ENCODE measurements at places on chromosomes 16 and 17.
A peak's percentile ranks its signal among the peaks of the same experiment; 100 is the strongest.

DNA sequence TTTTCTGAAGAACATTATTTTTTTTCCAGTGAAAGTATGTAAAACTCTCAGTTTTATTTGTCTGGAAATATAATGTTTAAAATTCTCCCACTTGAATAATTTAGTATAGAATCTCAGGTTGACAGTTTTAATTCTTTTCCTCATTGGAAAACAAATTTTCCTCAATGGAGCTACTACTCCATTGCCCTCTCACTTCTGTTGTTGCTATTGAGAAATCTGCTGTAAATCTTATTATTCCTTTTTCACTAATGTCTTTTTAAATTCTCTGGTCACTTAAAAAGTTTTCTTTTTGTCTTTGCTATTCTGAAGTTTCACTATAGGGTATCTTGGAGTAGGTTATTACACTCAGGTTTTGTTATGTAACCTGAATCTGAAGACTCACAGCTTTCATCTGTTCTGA, 216.1 kb upstream of the PMFBP1 start:
- DNase-seq: no peak

- DNase-seq: no peak
Measured at GRCh38 chr17:76791053-76791980, 53.4 kb downstream of the MFSD11 start.

GRCh38 chr16:55913716-55914115, 38.5 kb upstream of the CES5A start:
- DNase-seq: peak; percentile 48

GRCh38 chr16:86396901-86397311, 113.4 kb upstream of the FOXF1 start:
- no peak for DNase-seq

DNA sequence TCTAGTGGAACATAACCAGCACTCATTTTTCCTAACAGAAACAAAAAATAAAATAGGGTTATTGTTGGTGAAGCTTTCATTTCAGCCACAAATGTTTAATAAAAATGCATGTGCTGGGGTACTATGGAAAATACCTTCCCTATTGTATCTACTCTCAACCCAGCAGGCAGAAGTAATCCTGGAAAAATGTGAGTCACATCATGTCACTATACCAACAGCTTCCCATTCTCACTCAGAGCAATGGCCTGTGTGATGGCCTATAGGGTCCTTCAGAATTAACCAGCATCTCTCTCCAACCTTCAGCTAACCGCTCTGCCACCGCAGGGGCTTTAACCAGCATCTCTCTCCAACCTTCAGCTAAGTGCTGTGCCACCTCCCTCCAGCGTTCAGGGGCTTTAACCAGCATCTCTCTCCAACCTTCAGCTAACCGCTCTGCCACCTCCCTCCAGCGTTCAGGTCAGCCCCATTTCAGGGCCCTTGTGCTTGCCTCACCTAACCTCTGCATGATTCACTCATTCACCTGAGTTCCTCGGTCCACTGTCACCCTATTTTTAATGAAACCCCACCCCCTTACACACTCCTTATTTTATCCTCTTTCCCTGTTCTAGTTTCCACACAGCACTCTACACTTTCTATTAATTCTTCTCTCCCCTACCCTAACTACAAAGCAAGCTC, 34.0 kb downstream of the UBE2G1 start:
- no peak for DNase-seq

- DNase-seq: no peak
Measured at GRCh38 chr17:28720247-28720996, 637 bp downstream of the RPL23A start.

- no peak for DNase-seq
Measured at GRCh38 chr16:83045790-83046189, 419.0 kb downstream of the CDH13 start.

GRCh38 chr16:22727285-22728166, 86.4 kb upstream of the HS3ST2 start:
- no peak for DNase-seq

DNA sequence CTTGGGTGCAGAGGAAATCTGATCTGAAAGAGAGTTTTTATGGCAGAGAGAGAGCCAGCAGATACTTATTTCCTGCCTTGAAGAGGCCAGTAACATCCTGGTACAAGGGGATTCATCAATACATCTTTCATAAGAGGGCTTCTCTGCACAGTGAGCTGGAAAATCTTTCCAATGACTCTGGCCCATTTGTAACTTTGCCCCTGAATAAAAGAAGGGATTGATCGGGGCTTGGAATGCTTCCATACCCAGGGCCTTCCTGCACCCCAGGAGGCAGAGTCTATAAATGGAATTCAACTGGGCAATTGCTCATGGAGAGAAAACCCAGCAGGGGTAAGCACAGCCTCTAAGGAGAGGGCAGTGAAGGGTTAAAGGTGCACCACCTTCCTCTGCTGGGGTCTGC, 163.3 kb downstream of the XYLT1 start:
- no peak for DNase-seq

- DNase-seq: peak; percentile 79
Measured at GRCh38 chr17:64133546-64134215, 3.7 kb upstream of the ERN1 start.

DNA sequence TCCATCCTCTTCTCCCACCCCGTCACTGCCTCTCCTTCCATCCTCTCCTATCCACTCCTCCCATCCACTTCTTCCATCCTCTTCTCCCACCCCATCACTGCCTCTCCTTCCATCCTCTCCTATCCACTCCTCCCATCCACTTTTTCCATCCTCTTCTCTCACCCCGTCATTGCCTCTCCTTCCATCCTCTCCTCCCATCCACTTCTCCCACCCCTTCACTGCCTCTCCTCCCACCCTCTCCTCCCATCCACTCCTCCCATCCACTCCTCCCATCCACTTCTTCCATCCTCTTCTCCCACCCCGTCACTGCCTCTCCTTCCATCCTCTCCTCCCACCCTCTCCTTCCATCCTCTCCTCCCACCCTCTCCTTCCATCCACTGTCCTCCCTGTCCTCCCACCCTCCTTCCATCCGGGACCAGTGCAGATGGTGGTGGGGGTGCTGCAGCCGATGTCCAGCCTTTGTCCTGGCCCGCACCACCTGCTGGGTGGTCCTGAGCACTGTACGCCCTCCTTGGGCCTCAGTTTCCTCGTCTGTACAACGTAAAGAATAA, 1.1 kb downstream of the WFIKKN1 start:
- DNase-seq: no peak

GRCh38 chr16:3564130-3564888, 12.9 kb downstream of the NLRC3 start:
- no peak for DNase-seq

GRCh38 chr16:12584488-12585233, 219.0 kb downstream of the CPPED1 start:
- no peak for DNase-seq

DNA sequence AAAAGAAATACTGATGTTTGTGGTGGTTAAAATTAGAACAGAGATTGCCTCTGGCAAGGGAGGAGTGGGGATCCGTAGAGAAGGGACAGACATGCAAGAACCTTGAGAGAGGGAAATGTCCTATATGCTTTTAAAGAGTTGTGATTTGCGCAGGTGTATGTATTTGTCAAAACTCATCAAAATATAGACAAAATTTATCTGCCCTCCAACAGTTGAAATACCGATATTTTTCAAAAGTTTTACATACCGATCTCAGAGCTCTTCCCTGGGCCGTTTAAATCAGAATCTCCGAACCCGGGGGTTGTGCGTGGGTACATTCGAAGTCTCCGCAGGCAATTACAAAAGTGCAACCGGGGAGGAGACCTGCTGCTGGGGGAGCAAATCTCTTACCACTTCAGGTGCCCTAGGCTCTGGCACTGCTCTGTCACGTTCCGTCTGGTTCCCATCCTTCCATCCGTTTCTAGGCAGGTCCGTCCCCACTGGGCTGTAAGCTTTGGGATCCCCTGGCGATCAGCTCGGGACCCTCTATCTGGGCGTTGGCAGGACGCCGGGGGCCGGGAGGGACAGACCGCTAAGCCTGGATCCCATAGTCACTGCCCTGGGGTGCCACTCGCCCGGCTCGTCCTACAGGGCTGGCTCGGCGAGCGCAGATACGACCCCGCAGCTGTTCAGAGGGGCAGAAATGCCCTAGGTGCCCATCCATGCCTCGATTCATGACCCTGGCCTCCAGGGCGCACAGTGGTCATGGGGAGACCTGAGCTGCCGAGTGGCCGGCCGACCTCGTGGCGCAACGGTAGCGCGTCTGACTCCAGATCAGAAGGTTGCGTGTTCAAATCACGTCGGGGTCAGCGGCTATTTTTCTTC, 4.2 kb downstream of the BORCS6 start:
- peak; percentile 75 for DNase-seq

DNA sequence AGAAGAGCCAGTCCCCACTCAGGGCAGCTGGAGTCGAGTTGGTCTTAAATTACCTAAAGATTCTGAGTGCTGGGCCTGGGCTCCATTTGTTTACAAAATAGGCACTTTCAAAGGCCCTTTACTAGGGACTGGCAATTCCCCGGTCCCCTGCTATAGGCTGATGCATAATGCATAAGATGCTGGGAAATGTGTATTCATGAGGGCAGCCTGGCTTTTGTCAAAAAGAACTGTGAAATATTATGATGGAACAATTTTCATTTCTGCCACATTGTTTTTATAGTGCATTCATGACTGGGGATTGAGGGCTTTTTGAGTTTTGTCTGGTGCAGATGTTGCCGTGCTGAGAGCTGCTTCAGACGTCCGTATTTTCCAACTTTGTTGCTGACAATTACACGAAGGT, 617.0 kb upstream of the CDH5 start:
- DNase-seq: no peak

DNA sequence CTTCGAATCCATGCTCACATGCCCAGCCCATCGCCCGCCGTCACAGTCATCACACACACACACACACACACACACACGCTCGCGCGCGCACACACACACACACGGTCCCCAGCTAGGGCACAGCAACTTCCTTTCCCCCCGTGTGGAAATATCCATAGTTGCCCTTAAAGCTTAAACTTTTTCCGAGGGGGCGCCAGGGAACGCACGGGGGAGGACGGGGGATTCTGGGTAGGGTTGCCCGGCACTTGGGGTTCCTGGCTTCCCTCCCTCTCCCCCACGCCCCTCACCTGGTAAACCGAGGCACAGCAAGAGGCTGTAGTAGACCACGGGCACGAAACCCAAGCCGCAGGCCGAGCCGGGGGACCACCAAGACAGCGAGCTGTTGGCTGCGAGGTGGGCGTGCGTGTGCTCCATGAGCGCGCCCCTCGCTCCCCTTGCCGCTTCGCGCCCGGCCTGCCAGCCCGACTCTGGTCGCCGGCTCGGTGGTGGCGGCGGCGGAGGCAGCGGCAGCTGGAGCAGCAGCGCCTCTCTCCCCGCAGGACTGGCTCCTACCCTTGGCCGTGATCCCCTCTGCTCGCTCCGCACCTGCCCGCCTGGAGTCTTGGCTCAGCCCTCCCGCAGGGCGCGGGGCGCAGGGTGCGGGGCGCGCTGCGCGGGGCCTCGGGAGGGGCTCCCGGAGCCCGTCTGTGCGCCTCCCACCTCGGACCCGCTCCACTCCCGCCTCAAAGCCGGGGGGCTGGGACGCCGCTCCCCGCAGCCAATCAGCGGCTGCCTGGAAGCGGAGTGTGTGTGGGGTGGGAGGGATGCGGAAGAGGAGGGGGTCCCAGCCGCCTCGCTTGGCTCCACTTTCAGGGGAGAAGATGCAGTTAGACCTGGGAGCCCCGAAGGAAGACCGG, at the start of gene GPR139:
TSS of gene GPR139 (minus strand) at position 688 of the 896 bp plus-strand sequence. CDS start at position 414, 274 bp downstream.
- DNase-seq: no peak

DNA sequence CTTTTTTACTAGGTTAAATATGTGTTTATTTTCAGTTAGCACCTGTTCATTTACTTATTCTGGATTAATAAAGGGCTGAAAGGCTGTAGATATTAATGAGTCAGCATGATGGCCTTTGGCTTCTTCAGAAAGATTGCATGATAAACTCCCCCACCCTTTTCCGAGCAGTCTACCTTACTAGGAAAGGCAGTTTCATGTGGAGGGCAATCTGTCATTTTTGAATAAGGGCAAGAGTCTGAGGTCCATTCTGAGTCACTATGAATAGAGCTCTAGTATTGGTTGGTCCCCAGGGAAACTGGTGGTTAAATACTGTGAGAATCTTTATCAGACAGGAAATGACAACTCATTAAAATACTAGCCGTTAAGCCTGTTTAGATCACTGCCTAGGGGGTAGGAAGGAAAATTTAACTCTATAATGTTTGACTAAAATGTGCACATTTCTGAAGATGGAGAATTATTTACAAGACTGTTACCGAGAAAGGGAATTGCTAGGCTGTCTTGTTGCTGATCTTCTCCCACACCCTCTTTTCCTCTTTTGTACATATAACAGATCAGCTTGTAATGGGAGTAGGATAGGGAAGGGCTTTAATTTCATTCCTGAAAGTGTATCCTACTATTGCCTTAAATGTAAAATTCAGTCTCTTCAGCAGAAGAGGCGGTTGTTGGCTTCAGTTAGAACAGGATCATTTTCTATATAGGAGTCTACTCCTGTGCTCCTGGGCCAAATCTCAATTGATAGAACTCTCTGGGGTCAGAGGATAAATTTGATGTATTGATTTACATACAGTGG, 63.3 kb downstream of the TUBD1 start:
- peak; percentile 97 for DNase-seq

DNA sequence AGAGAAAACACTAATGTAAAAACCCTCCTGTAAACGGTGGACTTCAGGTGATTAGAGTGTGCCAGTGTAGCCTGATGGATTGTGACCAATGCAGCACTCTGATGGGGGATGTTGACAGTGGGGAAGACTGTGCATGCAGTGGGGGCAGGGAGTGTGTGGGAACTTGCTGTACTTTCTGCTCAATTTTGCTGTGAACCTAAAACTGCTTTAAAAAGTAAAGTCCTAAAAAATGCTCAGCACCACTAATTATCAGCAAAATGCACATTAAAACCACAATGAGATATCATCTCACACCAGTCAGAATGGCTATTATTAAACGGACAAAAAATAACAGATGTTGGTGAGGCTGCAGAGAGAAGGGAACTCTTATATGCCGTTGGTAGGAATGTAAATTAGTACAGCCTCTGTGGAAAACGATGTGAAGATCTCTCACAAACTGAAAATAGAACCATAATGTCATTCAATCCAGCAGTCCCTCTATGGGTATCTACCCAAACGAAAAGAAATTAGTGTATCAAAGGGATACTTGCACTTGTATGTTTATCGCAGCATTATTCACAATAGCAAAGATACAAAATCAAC, 9.7 kb upstream of the ULK2 start:
- no peak for DNase-seq

- DNase-seq: no peak
Measured at GRCh38 chr16:57727610-57728009, 8.0 kb upstream of the KATNB1 start.

DNA sequence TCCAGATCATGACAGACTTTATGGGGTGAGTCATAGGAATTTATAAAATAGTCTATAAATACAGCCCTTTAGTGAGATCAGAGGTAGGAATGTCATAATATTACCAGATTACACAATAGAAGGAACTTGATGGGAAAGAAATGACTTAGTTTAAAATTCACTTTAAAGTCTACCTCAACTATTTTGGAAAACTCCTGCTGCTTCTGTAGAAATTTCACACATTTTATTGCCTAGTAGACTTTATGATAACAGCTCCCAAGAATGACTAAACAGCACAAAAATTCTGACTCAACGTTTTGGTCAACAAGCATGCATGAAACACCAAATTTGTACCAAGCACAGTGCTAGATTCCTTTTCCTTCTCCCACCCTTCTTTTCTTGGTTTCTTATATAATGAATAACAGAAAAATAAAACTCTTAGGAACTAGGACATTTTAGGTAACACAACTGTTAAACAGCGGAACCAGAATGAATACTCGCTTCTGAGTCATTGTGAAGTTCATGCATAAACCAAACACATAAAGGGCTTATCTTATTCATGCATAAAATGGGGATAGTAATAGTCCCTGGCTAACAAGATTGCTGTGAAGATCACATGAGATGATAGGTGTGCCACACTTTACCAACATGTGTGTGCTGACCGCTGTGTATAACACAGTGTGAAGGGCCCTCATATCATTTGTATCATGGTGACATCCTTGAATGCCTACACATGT, 243.9 kb downstream of the CDH8 start:
- DNase-seq: no peak

GRCh38 chr16:87190288-87191230, 126.6 kb downstream of the C16orf95 start:
- no peak for DNase-seq
